ENCODE measurements at places on chromosomes 4 and X.

DNA sequence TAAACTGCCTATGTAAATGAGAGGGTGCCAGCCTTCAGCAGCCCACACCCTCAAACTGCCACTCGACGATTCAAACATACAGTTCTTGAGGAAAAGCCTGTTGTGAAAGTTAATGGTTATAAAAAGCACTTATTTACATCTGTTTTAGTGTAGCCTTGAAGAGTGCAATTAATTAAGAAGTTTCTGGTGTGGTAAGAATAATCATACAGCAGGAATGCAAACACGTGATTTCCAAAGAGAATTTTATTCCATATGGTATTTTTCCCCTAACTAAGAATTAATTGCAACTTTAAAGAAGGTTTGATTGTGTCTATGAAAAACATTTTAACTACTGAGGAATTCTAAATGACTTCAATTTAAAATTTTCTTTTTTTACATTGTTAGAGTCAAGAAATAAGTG, 176.3 kb upstream of the PITX2 start:
- no peak for DNase-seq

DNA sequence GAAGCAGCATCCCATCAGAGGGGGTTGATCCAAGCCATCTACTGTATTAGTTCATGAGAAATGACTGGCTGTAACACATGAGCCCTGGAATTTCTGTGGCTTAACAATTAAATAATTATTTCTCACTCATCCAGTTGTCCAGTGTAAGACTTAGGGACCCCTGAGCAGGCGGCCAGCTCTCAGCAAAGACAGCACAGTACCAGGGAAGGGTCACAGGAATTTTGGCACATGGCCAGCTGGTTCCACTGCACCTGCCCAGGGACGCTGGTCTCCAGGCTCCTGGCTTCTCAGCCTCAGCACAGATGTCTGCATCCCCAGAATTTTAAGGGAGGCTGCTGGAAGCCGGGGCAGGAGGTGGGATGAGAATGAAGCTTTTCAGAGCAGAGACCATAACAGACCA, 93.7 kb upstream of the DHRSX start:
- DNase-seq, result no peak

DNA sequence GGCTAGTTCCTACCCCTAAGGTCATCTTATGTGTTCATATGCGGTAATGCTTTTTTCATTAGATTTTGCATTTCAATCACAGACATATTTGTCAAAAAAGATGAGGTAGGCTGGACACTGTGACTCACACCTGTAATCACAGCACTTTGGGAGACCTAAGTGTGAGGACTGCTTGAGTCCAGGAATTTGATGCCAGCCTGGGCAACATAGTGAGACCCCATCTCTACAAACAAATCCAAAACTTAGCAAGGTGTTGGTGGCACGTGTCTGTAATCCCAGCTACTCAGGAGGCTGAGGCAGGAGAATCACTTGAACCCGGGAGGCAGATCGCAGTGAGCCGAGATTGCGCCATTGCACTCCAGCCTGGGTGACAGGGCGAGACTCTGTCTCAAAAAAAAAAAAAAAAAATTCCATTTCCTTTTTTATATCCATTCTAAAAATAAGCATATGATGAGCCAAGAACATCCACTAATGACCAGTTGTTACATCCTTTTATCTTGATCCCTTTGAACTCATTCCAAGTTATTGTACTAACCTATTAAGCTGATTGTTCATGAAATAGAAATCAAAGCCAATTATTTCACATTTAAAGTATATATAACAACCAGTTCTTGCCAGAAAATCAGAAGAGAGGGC, 23.4 kb downstream of the PGAM4 start:
- no peak for DNase-seq

DNA sequence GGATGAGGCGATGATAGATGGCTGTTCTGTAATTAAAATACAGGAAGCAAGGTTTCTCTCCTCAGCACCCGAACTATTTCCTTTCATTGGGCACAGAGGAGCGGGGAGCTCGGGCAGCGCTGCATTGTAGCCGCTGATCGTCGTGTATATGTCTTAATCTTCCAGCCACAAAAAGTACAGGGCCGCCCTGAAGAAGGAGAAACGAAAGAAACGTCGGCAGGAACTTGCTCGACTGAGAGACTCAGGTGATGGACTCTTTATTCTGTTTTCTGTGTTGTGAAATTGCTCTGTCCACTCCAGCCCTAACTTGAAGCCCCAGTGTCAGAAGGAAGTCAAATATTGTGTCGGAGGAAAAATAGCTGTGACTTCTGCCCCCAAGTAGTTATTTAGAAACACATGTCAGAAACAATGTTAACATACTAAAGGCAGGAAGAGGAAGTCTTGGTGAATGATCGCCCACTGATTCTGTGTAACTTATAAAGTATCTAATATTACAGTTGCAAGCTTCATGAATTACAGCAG, 546 bp downstream of the ZRSR2 start:
- DNase-seq, result peak; percentile 4

GRCh38 chr4:52572936-52573485, 86.1 kb downstream of the USP46 start:
- DNase-seq, result no peak

GRCh38 chrX:148567229-148567628, 66.8 kb downstream of the AFF2 start:
- DNase-seq, result peak; percentile 14

- DNase-seq, result no peak
These were observed 42.4 kb upstream of the FREM3 start for GRCh38 chr4:143742834-143743233.

- peak; percentile 13 for DNase-seq
These were observed 2197.7 kb downstream of the ARAP2 start for GRCh38 chr4:34046580-34046979.

GRCh38 chrX:129145385-129145784, 377.9 kb downstream of the SMARCA1 start:
- DNase-seq, result no peak

GRCh38 chr4:124970011-124970410, 257.5 kb upstream of the ANKRD50 start:
- DNase-seq, result no peak

DNA sequence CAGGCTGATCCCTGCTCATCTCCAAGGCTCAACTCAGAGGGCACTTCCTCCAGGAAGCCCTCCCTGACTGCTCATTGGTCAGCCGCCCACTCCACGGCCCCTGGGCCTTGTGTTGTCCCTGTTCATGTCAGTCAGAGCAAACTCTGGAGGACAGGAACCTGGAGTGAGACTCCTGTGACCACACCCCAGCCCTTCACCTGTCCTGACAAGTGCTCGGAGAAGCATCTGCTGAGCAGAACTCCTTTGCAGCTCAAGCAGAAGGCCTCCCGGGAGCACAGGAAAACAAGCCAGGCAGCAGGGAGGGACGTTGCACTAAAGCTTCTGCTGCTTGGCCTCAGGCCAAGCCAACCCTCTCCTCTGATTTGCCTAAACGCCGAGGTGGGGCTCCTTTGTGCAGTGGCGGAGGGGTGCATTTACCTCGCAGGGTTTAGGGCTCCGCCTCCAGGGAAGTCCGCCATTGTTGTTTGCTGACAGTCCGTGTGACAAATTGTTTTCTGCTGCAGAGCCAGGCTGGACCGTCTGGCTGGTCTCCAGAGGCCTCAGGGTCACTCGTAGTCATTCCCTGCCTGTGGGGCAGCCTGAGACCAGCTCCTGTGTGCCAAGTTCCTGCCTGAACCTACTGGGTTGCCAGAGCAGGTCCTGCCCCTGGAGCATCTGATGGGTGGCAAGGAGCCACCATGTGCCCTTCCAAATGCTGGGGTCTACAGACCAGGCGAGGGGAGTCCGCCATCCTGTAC, 61.8 kb downstream of the C4orf50 start:
- peak; percentile 29 for DNase-seq

DNA sequence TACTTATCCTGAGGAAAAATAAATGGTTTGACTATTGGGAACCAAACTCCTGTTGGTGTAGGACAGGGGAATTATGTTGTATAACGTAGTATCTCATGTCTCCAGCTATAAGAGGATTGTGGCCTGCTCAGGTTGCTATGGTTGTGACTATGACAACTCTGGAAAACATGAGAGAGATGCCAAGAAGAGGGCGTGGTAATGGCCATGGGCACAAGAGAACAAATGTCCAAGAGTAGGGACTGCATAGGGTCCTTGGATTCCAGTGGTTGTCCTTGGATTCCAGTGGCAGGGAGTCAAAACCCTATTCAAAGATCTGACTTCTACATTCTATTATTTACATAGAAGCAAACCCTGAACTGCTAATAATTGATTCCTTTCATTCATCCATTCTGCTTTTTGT, 6.8 kb upstream of the MOB1B start:
- DNase-seq, result no peak

- DNase-seq, result no peak
These were observed 19.7 kb downstream of the FBXW7 start for GRCh38 chr4:152516156-152516555.

- no peak for DNase-seq
These were observed 25.3 kb upstream of the SOD3 start for GRCh38 chr4:24770032-24770584.

GRCh38 chrX:6849716-6850414, 297.6 kb upstream of the STS start:
- no peak for DNase-seq

DNA sequence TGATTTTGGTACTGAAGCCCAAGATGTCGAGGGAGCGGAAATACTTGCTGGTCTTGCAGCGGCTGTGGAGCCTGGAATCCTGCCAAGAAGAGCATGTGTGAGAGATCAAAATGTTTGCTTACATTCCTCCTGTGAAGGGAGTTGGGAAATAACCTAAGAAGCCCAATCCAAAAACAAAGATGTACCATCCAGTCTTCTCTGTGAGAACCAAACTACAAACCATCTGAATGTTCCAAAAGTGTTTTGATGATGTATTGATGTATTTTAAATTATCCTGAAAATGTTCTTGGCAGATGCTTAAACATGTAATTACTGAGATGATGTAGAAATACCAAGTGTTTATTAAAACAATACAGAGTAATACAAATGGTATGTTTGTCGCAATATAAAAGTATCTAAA, 10.1 kb upstream of the ADH1A start:
- DNase-seq, result peak; percentile 77

DNA sequence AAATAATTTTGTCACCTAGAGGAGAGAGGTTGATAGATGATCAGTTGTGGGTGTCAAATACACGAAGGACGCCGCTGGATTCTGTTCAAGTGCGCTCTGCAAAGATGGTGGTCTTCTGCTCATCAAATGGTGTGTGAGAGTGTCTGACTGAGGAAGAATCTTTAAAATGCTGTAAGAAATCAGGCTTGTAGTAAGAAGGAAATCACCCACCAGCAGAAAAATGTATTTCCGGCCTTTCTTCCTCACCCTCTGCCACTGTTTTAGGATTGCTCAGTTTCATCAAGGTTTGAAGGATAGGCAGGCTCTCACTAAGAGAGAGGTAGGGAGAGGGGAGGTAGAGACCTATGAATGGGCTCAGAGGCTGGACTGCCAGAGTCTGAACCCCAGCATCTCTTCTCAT, 28.7 kb downstream of the RHOH start:
- no peak for DNase-seq

GRCh38 chr4:42644897-42645296, 12.0 kb downstream of the ATP8A1 start:
- DNase-seq, result no peak

DNA sequence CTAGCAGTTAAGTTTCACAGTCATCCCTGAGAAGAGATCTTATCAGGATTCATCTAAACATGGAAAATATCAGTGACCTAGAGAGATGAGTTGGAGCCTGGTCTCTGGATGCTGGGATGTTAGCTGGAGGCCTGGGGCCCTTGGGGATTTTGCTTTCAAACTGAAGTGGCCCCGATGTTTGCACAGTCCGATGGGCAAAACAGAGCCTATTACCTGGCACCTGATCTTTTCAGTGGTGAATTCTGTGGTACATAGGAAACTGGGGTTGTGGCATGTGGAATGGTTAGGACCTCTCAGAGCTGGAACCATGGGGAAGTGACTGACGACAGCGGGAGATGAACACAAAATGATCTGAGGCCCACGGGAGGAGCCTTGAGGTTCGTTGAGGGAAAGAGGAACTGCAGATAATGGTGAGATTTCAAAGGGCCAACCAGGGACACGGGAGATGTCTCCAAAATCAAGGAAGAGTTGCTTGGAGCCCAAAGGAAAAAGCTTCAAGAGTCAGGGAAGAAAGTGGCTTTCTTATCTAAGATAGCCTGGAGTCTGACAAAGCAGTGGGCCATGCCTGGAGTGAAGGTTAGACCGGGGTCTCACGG, 17.8 kb upstream of the TENM3 start:
- no peak for DNase-seq

DNA sequence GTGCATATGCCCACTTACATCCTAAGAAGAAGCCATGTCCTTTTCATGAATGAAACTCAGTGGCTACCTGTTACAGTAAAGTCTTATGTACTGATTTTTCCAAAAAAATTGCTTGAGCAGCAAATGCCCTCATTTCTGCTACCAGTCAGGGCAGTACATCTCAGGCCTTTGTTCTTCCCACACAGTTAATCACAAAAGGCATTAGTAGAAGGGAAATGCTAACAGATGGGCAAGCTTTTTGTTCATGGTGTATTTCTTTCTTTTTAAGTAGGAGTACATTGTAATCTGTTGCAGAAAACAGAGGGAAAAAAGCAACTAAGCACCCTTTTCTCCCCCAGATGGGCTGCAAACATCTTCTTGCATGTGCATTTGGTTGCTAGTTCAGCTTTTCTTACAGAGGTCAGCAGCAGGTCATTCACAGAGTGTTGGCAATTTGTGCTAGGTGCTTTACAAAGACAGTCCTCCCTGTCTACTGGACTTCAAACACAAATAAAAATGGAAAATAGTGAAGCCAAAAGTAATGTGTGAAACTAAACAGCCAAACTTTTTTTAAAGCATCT, 373.4 kb downstream of the PRDM5 start:
- no peak for DNase-seq

DNA sequence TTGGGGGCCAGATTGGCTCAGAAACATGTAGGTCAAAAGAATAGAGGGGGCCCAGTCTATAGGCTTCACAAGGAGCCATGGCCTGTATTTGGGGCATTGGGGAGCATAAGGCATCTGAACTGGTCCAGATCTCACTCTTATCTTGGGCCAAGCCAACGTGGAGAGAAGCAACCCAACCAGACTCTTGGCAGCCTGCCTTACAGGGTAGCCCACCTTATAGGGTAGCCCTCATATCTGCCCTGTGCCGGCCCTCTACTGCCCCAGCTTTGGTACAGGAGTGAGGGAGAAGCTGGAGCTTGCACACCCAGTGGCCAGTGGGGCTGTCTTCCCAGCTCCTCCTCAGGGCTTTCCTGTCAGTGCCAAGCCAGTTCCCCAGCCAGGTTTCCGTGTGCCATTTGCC, 142.2 kb downstream of the AMMECR1 start:
- no peak for DNase-seq

- peak; percentile 45 for DNase-seq
These were observed 3.9 kb downstream of the FGF2 start for GRCh38 chr4:122830426-122831095.

GRCh38 chr4:38056011-38056685, 96.0 kb downstream of the PTTG2 start:
- DNase-seq, result no peak
